Activated naive CD4-positive, alpha-beta T cell treated with anti-CD3 and anti-CD28 coated beads for 36 hours (primary cell): ENCODE measurements at places on chromosomes 11 and 22. TPM values are rescaled to one million over a fixed set of nuclear protein-coding genes. Genes with fewer than 3 reads are reported as not detected.

PRR33 gene
- 0.07 TPM for total RNA-seq

OR51I1 gene
- total RNA-seq, result not detected

GSTT2B gene
- total RNA-seq, result not detected

SCGB1D1 gene
- not detected for total RNA-seq

MMP7 gene
- total RNA-seq, result not detected

CAPN1 gene
- 68.5 TPM for total RNA-seq

GRCh38 chr11:88626216-88626615 lies 288.7 kb upstream of the CTSC start:
- no peaks in the 10 kb centered on the region for H3K36me3 ChIP-seq
- no peaks in the 10 kb centered on the region for H3K4me1 ChIP-seq
- H3K27me3 ChIP-seq, result no peaks in the 10 kb centered on the region
- DNase-seq, result no peak
- no peak overlapping the region for H3K4me3 ChIP-seq

DNA sequence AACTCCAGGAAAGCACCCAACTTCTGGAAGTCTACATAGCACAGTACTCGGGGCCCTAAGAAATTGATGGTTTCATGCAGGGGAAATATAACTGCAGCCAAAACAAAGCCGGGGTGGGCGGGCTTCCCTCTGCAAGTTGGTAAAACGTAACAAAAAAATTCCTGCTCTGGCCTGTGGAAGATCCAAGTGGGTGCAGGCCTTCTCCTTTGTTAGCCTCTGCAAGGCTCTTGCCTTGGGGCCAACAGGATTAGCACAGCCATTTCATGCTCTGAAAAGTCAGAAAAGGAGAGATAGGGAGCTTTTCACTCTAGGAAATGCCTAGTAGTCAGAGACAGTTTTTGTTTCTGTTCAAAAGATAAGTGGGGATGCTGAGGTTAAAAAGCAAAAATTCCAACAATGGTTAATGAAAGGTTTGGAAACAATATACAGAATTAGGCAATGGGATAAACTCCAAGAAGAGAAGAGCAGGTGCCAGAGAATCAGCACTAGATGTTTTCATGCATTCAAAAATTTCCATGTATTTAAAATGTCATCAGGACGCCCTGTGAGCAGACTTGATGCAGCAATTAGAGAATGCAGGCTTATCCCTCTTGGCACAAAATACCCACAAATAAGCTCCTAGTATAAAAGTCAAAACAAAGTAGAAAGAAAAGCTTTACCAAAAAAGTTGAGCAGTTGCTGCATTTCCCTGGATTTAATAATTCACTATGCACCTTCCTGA lies 72.3 kb upstream of the CHRM4 start:
- no peaks in the 10 kb centered on the region for H3K36me3 ChIP-seq
- no peaks in the 10 kb centered on the region for H3K27me3 ChIP-seq
- DNase-seq, result no peak
- peaks cover 5% of the 10 kb centered on the region for H3K4me1 ChIP-seq
- H3K4me3 ChIP-seq, result no peak overlapping the region

GRCh38 chr22:35070451-35071093 lies 4.6 kb downstream of the ISX start:
- no peaks in the 10 kb centered on the region for H3K4me1 ChIP-seq
- H3K27ac ChIP-seq, result no peak overlapping the region
- DNase-seq, result no peak
- H3K36me3 ChIP-seq, result no peaks in the 10 kb centered on the region

DNA sequence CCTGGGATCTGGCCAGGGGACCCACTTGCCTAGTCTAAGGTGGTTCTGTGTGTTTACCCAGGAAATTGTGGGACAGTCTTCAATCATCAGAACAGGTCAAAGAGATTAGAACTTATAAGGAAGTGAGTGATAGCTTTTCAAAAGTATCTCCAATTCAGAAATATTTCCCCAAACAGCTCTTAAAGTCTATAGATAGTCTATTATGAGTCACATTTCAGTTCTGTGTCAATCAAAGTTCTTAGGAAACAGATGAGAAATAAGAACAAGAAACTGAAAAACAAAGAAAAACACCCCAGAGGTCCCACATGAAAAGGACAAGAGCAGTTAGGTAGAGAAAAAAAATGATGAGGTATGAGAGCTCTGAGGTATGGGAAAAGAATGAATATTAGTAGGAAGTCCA lies 381.4 kb upstream of the MPPED2 start:
- H3K4me1 ChIP-seq, result no peaks in the 10 kb centered on the region
- no peaks in the 10 kb centered on the region for H3K36me3 ChIP-seq
- H3K27ac ChIP-seq, result no peak overlapping the region
- DNase-seq, result no peak
- peaks cover 2% of the 10 kb centered on the region for H3K27me3 ChIP-seq

- no peaks in the 10 kb centered on the region for H3K36me3 ChIP-seq
- H3K4me1 ChIP-seq, result no peaks in the 10 kb centered on the region
- H3K4me3 ChIP-seq, result no peak overlapping the region
- H3K27me3 ChIP-seq, result no peaks in the 10 kb centered on the region
- no peak overlapping the region for H3K27ac ChIP-seq
Measured at GRCh38 chr11:77171885-77172665, 44.0 kb downstream of the MYO7A start.

- no peak for DNase-seq
- H3K27ac ChIP-seq, result no peak overlapping the region
Measured at GRCh38 chr11:131303611-131304119, 66.8 kb upstream of the NTM start.

DNA sequence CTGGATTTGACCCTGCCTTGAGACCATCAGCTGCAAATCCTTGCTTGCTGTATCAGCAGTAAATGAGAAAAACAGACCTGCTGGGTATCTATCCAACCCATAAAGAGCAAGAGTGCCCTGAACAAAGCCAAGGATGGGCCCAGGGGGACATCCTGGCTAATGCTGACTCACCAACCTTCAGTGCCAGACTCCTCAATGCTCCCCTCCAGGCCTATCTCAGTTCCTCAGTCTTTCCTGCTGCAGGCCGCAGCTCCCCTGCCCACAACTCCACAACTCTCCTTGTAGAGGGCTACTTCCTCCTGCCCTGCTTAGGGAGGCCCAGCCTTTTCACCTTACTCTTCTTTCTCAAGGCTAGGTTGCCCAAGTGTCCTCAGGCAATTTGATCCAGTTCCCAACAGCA lies 2.6 kb downstream of the LAMTOR1 start:
- H3K27ac ChIP-seq, result peak overlapping the region; percentile 57
- H3K4me3 ChIP-seq, result no peak overlapping the region
- peaks cover 38% of the 10 kb centered on the region for H3K4me1 ChIP-seq
- H3K36me3 ChIP-seq, result peaks cover 15% of the 10 kb centered on the region
- DNase-seq, result no peak

- H3K27ac ChIP-seq, result no peak overlapping the region
- H3K36me3 ChIP-seq, result no peaks in the 10 kb centered on the region
- H3K4me3 ChIP-seq, result no peak overlapping the region
- no peaks in the 10 kb centered on the region for H3K27me3 ChIP-seq
- H3K4me1 ChIP-seq, result no peaks in the 10 kb centered on the region
Measured at GRCh38 chr11:69403556-69404215, 77.8 kb upstream of the LINC01488 start.

DNA sequence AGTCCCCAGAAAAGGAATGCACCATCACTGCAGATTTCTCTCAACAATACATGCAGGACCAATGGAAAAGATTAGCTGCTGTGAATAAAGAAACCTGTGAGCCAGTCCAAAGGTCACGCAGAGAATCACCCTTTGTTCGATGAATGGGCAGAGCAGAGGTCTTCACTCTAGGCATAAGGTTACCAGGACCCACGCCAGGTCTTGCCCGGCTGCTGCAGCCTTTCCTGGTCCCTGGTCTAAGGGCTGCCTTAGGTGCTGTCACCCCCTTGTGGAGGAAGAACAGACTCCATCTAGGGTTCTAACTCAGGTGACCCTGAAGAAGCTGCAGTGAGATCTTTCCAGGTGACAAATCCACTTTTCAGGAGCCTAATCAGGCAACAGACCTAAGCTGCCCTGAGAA lies 29.0 kb upstream of the NAP1L4 start:
- DNase-seq, result peak; percentile 46
- no peak overlapping the region for H3K27ac ChIP-seq
- H3K4me1 ChIP-seq, result peaks cover 38% of the 10 kb centered on the region

DNA sequence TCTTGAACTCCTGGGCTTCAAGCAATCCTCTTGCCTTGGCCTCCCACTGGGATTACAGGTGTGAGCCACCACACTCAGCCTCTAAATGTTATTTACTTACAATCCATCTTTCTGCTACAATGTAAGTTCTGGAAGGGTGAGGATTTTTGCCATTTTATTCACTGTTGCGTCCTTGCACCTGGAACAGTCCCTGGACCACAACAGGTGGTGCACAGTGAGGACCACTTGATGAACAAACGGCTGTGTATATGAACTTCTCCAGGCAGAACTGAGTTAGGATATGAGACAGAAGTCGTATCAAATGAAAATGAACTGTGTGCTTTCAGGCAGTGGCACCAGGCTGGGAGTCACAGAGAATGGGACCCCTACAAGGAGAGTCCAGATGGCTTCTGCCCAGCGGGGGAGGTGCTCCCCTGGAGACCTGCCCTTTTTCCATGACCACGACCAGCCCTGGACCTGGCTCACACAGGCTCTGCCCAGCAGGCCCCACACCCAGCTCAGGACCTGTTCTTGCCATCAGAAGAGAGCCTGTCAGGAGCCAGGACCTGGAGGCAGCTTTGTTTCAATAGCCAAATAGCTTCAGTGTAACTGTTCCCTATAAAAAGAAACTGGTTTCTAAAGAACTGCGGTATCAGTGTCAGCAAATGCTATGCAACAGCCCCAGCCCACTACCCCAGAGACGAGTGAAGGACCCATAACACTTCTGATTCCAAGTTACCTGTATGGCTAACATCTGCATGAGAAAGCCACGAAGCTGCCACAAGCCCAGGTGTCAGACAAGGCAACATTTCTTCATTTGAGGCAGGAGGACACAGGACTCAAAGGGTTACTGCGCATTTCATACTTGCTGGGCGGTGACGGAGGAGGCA lies 104.9 kb downstream of the MICAL3 start:
- no peaks in the 10 kb centered on the region for H3K27me3 ChIP-seq
- H3K4me1 ChIP-seq, result peaks cover 12% of the 10 kb centered on the region

DNA sequence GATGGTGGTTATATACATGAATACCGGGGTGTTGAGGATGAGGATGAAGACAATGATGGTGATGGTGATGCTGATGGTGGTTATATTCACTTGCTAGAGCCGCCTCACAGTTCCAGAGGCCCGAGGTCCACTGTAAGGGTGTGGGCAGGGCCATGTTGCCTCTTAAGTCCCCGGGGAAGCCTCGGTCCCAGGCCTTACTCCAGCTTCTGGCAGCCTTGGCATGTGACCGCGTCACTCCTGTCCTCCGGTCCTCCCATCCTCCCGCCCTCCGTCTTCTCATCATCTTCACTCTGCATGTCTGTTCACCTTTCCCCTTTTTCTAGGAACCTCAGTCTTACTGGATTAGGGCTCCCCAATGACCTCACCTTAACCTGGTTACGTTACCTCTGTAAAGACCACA lies 54.6 kb downstream of the IGLL1 start:
- no peak for DNase-seq
- H3K27me3 ChIP-seq, result peaks cover 9% of the 10 kb centered on the region
- peaks cover 3% of the 10 kb centered on the region for H3K4me1 ChIP-seq
- H3K27ac ChIP-seq, result no peak overlapping the region
- H3K4me3 ChIP-seq, result no peak overlapping the region
- H3K36me3 ChIP-seq, result no peaks in the 10 kb centered on the region

GRCh38 chr11:119309953-119310681 lies 6.8 kb downstream of the MCAM start:
- peaks cover 28% of the 10 kb centered on the region for H3K4me1 ChIP-seq
- H3K4me3 ChIP-seq, result no peak overlapping the region
- H3K27me3 ChIP-seq, result no peaks in the 10 kb centered on the region
- peaks cover 5% of the 10 kb centered on the region for H3K36me3 ChIP-seq
- H3K27ac ChIP-seq, result no peak overlapping the region

DNA sequence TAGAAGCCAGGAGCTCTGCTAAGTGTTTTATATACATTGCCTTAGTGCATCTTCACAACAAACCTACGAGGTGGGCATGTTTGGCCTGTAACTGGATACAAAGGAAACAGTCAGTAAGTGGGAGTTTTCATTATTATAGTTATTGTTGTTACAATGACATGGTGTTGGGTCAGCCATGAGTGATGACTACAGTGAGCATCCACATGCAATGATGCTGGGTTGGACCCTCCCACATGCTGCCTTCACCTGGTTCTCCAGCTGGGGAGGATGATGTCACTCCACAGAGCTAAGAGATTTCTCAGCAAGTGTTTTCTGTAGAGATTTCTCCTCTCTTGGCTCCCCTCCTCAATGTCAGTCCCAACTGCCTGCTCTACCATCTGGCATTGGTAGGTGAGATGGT lies 59.3 kb downstream of the EHF start:
- no peak overlapping the region for H3K27ac ChIP-seq
- H3K36me3 ChIP-seq, result no peaks in the 10 kb centered on the region
- DNase-seq, result no peak
- H3K4me3 ChIP-seq, result no peak overlapping the region

- H3K27me3 ChIP-seq, result no peaks in the 10 kb centered on the region
- H3K27ac ChIP-seq, result peak overlapping the region; percentile 50
- H3K4me1 ChIP-seq, result peaks cover 15% of the 10 kb centered on the region
- DNase-seq, result peak; percentile 14
- H3K36me3 ChIP-seq, result peaks cover 32% of the 10 kb centered on the region
Measured at GRCh38 chr11:57547854-57548377, 10.5 kb downstream of the SMTNL1 start.
